ENCODE measurements at places on chromosomes 3 and 15.
A peak's percentile ranks its signal among the peaks of the same experiment; 100 is the strongest.

DNA sequence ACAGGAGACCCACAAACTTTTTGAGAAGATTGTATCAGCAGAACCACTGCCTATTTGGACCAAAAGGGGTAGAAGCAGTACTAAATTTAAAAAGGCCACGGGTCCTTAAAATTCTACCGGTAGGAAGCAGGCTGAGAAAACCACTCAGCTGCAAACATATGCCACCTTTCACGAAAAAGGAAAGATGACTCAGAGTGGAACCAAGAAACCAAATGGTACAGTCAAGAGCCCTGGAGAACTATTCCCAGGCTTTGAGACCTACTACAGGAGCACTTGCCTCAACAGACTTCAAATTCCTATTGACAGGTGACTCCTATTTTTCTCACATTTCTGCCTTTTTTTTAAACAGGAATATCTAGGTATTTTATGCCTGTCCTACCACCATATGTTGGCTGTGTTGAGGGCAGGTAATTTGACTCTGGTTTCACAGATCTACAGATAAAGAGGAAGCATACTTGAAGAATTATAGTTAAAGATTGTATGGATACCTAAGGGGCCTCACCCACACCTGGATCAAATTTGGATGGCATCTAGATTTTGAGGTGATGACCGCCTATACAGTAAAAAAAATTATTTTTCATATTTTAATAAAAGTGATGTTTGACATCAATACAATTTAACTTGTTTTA lies 10.1 kb downstream of the GOLIM4 start:
- no peak for DNase-seq

DNA sequence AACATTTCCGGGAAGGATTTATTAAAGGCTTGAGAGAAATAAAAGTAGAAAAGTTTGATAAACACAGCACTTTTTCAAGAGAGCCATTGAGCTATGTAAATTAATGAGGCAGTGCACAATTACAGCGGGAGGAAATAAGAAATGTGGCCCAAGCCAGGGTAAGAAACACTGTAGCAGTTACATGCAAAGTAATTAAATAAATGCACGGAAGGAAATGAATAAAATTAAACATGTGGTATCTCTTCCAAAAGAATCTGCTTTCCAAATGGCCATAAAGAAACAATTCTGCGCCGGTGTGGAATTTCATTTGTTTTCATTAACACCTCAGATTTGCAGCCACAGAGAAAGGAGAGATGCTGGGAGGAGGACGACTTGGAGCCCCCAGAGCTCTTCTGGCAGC lies 35.3 kb downstream of the ZPLD1 start:
- DNase-seq: no peak

DNA sequence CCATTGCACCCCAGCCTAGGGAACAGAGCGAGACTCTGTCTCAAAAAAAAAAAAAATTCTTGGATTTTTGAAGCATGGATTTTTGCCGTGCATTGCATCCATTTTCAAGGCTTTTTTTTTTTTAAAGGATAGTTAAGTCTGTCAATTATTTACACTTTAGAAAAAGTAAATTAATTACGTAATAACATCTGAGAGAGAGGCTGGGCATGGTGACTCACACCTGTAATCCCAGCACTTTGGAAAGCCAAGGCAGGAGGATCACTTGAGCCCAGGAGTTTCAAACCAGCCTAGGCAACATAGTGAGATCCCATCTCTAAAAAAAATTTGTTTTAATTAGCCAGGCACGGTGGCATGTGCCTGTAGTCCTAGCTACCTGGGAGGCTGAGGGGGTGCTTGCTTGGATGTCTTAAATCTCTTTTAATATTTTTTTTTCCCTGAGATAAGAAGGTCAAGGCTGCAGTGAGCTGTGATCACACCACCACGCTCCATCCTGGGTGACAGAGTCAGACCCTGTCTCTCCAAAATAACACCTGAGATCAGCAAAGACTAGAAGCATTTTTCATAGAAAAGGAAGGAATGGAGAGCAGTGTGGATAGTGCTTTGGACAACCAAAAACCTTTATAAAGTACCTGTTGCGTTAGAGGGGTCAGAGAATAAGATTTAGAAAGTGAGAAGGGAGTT lies 6.8 kb upstream of the SENP7 start:
- no peak for DNase-seq

DNA sequence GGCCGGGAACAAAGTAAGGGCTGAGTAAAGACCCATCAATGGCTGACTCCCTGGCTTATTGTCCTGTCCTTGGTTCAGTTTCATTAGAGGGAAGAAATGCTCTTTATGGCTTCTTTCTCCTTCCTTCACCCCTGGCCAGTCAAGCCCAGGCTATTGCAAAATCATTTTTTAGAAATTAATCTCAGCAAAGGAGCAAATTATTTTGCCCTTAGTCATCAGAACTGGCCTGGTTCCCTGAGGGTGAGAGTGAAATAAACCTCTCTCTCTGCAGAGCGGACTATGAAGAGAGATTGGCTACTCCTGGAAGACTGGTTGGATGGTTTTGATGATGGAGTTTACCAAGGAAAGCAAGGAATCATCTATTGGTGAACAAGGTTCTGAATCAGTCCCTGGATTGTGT lies 52.7 kb upstream of the OXTR start:
- peak; percentile 40 for DNase-seq

GRCh38 chr3:72174040-72174439 lies 389.1 kb upstream of the PROK2 start:
- peak; percentile 70 for DNase-seq

GRCh38 chr3:155790272-155790925 lies 15.7 kb downstream of the C3orf33 start:
- no peak for DNase-seq

DNA sequence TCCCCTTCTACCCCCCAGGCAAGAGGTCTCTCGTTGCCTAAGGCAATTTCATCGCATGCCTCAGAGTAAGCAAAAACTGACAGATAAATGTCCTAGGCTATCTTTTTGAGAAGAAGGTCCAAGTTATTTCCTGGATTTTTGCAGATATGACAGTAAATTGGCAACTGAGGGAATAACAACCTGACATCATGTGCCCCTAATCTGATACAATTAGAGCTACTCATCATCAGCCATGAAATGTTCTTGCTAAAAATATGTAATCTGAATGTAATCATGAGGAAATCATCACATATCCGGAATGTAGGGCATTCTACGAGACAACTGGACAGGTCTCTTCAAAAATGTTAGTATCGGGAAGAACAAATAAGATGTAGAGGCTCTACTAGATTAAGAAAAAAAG lies 44.1 kb downstream of the TNIK start:
- DNase-seq: no peak

- DNase-seq: peak; percentile 85
These were observed 25.6 kb upstream of the ZNF280D start for GRCh38 chr15:56758770-56759449.

DNA sequence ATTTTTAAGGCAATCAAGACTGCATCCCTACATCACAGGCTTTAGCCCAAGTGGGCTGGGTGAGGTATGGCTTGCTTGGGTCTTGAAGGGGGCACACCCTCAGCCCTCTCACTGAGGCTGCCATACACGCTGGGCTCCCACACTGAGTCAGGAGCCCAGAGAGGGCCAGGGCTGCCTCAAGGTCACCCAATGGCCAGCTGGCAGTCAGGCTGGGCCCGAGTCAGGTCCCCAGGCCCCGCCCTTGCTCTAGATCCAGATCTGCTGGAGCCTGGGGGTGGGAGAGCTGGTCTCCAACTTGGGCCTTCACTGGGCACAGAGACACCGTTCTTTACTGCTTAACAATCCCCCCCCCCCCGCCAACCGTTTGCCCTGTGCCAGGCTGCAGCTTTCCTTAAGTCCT lies 88.1 kb downstream of the IQSEC1 start:
- no peak for DNase-seq

GRCh38 chr3:197889204-197889930 lies 60.6 kb upstream of the RPL35A start:
- no peak for DNase-seq

- DNase-seq: no peak
These were observed 35.1 kb downstream of the MYH15 start for GRCh38 chr3:108475220-108475782.

GRCh38 chr15:33154351-33155166 lies 40.0 kb downstream of the FMN1 start:
- DNase-seq: peak; percentile 92

GRCh38 chr15:75307778-75308390 lies 25.2 kb downstream of the GOLGA6D start:
- DNase-seq: no peak

DNA sequence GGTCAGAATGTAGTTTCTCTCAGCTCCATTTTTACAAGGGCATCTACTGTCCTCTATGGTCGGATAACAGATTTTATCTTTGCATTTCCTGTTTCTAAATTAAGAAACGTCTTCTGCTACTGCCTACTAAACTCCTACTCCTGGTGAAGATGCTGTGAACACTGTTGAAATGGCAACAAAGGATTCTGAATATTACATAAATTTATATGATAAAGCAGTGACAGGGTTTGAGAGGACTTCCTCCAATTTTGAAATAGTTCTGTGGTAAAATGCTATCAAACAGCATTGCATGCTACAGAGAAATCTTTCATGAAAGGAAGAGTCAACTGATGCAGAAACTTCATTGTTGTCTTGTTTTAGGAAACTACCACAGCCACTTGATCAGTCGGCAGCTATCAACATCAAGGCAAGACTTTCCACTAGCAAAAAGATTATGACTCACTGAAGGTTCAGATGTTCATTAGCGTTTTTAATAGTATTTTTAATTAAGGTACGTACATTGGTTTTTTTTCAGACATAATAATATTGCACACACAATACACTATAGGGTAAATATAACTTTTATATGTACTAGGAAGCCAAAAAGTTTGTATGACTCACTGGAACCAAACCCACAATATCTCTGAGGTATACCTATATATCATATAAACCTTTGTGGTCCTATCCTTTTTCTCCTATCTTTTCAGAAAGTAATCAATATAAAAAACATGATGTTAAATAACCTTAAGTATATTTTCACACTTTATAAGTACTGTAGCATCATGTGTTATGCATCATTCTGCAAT lies 156.1 kb downstream of the STAG1 start:
- DNase-seq: no peak

GRCh38 chr3:191348098-191348497 lies 17.8 kb upstream of the UTS2B start:
- no peak for DNase-seq

- peak; percentile 21 for DNase-seq
These were observed at the start of gene EFHB for GRCh38 chr3:19934098-19934566. Gene EFHB (minus strand): TSS chr3:19934217. CDS start chr3:19934018, 199 bp downstream.

GRCh38 chr3:72606005-72606800 lies 242.0 kb downstream of the SHQ1 start:
- no peak for DNase-seq

- DNase-seq: no peak
These were observed 269.4 kb downstream of the UACA start for GRCh38 chr15:70493787-70494516.

- DNase-seq: no peak
These were observed 25.3 kb downstream of the NPTN start for GRCh38 chr15:73607843-73608242.

- DNase-seq: peak; percentile 37
These were observed 990 bp upstream of the ZNF148 start for GRCh38 chr3:125375950-125376679.

- no peak for DNase-seq
These were observed 3.8 kb downstream of the TYRO3 start for GRCh38 chr15:41562784-41563198.

GRCh38 chr3:7682822-7683229 lies 818.8 kb upstream of the LMCD1 start:
- peak; percentile 68 for DNase-seq

- DNase-seq: no peak
These were observed 4.2 kb downstream of the UBAP1L start for GRCh38 chr15:65110676-65111292.

- DNase-seq: peak; percentile 100
These were observed 57.5 kb upstream of the LMCD1 start for GRCh38 chr3:8443829-8444791.

All from AG10803 (cell line).